ENCODE measurements at places on chromosomes 16 and 17. TPM values are rescaled to one million over a fixed set of nuclear protein-coding genes. Genes with fewer than 3 reads are reported as not detected.

DGKE gene
- 2.6 TPM for total RNA-seq

CMTM1 gene
- 34.2 TPM for total RNA-seq

TMEM88 gene
- 13.1 TPM for total RNA-seq

TPSAB1 gene
- total RNA-seq = 9.4 TPM

MCRIP2 gene
- 201 TPM for total RNA-seq

CCDC78 gene
- 0.40 TPM for total RNA-seq

PDILT gene
- total RNA-seq = not detected

MT3 gene
- not detected for total RNA-seq

MT1H gene
- not detected for total RNA-seq

PRRT2 gene
- total RNA-seq = not detected

KRTAP2-2 gene
- total RNA-seq = not detected

LRRC36 gene
- total RNA-seq = not detected

MATCAP1 gene
- total RNA-seq = 27.6 TPM

CCDC43 gene
- 13.4 TPM for total RNA-seq

MAP2K6 gene
- 16.1 TPM for total RNA-seq

TBX21 gene
- not detected for total RNA-seq

USB1 gene
- 53.5 TPM for total RNA-seq

CA7 gene
- 237 TPM for total RNA-seq

FAAP100 gene
- 26.2 TPM for total RNA-seq

CCDC200 gene
- not detected for total RNA-seq

CCL11 gene
- total RNA-seq = 5.6 TPM

MYH8 gene
- total RNA-seq = not detected

KRT31 gene
- not detected for total RNA-seq

CREBBP gene
- total RNA-seq = 96.9 TPM

MYL4 gene
- not detected for total RNA-seq

WNT9B gene
- not detected for total RNA-seq

KRTAP4-3 gene
- not detected for total RNA-seq
